ENCODE measurements at places on chromosomes 12 and 14.

DNA sequence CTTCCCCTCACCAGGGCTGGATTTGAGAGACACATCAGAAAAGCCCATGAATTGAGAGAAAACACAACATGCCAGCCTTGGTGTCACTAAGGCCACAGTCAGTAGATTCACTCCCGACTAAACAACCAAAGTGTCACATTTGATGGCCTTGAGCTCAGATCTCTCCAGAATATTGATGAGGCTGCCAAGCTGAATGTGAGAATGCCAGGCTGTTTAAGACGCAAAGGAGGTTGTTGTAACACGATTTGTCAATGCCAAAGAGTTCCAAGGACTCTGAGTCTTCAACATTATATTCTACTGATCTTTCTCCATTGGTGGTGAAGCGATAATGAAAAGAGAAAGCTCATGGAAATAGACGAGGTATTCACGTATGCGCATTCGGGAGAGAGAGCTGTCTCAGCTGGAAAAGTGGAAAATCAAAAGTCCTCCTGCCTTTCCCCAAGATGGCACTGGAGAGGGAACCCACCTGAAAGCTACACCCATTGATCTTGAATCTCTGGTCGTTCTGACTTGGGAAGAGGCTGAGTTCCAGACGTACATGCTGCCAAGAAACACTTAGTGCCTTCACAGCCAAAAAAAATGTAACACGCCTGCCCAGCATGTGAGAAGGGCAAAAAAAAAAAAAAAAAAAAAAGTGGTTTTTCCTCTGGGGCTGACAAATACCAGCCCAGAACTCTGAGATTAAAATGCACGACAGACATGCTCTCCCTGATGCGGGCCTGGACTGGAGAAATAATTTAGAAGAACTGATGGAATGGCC is 1159.6 kb downstream of the VRK1 start:
- DNase-seq, result no peak

DNA sequence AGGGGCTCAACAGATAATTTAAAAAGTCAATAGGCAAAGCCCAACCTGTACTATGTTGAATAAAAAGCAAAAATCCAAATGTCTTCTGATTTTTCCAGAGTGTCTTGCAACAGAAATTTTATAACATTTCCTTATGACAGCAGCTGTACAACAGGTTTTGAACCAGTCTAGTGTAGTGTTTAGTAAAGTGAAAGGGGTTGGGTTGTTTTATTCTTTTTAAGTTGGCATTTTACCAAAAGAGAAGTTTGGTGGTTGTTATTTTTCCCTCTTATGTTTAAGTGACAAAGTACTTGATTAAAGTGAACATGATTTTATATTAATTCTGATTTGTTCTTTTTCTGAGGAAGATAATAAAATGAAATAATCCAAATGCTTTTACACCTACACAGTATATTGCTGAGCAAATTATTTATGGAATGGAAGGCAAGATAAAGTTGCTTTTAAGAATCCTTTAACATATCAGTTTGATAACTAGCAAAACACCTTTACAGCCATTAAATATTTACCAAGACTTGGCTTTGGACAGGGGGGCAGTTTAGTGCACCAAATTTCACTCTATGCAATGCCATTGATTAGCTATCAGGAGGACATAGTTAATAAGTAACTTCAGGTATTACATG is 128.9 kb downstream of the FOXA1 start:
- no peak for DNase-seq

DNA sequence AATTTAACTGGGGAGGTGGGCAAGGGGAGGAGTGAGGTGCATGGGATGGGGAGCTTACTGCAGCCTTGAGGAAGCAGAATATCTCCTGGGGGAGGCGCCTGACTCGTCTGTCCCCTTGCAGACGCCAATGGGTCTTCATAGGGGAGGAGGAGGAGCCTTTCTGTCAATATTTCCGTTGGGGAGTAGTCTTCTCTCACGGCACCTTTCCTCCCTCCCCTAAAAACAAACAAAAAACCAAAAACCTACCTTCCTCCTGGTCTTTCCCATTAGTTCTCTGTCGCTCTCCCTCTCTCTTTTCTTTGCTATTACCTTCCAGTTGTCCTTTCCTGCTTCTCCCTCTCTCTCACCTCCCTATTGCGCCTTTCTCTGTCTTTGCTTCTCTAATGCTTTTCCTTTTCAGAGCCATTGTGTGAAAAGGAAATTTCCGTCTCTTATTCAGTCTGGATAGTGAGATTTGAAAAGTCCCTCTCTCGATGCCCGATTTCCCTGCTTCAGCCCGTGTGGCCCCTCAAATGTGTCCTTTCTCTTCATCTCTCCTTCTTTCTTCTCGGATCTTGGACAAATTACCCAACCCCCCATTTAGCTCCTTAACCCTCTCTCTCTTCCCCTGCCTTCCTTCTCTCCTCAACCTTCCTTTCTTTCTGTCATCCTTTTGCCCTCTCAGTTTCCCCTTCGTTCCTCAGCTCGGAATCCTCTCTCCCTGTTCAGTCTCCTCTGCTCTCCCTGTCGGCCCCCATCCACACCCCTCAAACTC is 5.9 kb downstream of the GPR84 start:
- DNase-seq, result peak; percentile 39

GRCh38 chr12:25655702-25656101 is 102.6 kb upstream of the LMNTD1 start:
- DNase-seq, result no peak

DNA sequence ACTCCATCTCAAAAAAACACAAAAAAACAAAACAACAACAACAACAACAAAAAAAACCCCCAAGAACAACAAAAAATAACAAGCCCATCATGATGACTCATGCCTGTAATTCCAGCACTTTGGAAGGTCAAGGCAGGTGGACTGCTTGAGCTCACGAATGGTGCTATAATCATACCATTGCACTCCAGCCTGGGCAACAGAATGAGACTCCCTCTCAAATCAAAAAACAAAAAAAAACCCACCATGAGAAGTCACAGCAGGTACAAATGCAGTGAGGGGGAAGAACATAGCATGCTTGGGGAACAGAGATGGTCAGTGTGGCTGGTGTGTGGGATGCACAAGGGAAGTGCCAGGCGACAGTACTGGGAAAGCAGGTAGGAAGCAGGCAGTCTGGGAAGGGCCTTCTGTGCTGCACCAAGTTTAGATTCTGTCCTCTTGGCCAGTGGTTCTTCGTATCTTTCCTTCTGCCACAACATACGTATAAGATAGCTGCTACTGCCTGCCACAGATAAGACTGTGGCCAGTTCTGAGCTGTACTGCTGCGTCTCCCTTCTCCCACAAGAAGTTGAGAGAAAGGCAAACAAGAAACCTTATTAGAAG is 28.0 kb downstream of the ATG14 start:
- DNase-seq, result no peak

DNA sequence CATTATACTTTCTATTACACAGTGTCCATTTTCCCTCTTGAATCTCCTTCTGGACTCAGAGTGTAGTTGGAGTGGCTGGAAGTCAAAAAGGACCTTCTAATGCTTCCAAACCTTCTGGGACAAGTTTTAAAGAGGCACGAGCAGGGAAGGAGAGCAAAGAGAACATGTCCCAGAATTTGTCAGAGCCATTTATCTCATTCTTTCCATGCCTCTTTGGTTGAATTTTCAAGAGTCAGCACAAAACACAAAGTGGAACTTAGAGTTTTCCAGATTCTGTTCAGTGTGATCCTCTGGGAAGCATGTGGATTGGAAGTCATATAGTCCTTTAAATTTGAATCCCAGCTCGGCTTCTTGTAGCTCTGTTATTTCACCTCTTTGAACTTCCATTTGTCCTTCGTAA is 138.2 kb upstream of the PWP1 start:
- DNase-seq, result no peak

DNA sequence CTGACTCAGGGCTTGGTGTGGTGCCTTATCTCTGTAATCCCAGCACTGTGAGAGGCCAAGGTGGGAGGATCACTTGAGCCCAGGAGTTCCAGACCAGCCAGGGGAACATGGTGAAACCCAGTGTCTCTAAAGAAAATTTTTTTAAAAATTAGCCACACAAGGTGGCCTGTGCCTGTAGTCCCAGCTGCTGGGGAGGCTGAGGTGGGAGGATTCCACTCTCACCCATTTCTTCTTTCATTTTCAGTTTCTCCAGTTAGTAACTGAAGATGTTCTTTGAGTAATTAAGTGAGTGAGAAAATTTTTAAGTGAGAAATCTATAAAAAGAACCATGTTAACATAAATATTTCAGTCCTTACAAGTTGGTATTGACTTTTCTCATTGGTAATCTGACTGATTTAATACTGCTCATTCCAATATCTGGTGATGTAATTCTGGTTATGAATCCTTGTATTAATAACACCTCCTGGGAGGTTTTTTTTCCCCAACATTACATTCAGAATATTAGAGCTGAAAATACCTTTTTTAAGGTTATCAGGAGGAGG is 6.1 kb downstream of the METTL3 start:
- DNase-seq, result no peak

- DNase-seq, result no peak
Observed at GRCh38 chr12:31297572-31298514, 28.1 kb downstream of the SINHCAF start.

DNA sequence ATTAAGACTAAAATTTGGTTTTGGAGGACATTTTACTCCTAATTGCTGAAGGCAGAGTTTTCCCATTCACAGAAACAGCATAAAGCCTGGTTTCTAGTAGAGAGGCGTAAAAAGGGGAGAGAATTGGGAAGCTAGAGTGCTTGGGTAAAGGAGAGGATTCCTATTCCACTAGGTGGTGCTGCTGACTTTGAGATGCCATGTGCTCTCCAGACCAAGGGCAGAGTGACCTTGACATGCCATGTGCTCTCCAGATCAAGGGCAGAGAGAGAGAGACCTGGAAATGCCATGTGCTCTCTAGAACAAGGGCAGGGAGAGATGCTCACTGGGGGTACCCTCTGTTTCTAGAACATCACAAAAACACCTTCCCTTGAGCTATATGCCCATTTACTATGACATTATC is 176.2 kb upstream of the PDZRN4 start:
- no peak for DNase-seq

DNA sequence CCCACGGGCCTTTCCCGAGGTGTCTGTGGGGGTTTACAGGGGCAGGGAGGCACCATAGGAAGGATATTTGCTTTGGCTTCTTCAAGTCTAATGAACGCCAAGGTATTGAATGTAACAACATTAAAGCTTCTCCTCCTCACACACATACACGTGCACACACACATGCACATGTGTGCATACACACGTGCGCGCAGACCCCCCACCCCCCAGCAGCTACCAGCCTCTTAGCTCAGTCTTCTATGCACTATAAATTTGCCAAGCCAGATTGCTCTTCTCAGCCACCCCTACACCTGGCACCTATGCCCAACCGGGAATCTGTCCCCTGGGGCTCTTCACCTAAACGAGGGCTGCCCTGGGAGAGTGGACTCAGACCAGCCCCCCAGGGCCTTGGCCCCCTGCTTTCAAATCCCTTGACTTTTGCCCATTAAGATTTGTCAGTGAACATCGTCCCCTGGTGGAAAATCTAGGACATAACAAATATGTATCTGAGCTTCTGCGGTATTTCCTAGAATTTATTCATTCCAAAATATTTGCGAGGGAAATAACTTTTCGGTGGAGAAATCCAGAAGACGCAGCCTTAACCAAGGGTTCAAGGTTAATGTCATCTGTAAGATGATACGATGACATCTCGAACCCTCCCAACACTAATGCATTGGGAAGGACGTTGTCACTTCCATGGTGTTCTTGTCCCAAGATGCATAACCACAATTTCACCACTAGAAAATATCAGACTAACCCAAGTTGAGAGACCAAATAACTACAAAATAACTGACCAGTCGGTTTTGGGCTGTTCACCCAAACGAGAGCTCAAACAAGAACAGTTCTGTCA is 330.4 kb downstream of the MED13L start:
- DNase-seq, result no peak
